Foreskin keratinocyte (primary cell): ENCODE measurements at places on chromosomes 7 and 10. TPM values are rescaled to one million over a fixed set of nuclear protein-coding genes. Genes with fewer than 3 reads are reported as not detected.

The HMX3 gene
- not detected in 2 replicates for total RNA-seq

The ASZ1 gene
- total RNA-seq, result not detected in 2 replicates

The BCAP29 gene
- 70.4 and 80.3 TPM in 2 replicates for total RNA-seq

DNA sequence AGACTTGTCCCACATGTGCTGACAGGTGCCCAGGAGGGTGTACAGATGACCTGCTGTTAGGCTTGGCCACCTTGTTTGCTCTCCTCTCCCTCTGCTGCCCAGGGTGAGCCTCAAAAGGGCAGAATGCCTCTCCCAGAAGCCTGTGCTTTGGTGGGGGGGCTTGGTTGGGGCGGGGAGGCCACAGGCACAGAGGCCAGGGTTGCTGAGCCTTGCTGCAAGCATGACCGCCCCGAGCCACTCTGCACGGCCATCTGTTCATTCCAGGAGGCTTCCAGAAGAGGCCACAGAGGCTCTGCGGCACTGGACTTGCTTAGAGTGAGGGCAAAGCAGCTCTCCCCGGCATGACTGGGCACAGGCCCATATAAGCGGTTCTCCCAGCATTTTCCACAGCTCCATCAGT lies 190.8 kb downstream of the GLRX3 start:
- no peak for DNase-seq

- DNase-seq, result no peak
Observed at GRCh38 chr7:150631084-150631826, 930 bp downstream of the GIMAP6 start.

DNA sequence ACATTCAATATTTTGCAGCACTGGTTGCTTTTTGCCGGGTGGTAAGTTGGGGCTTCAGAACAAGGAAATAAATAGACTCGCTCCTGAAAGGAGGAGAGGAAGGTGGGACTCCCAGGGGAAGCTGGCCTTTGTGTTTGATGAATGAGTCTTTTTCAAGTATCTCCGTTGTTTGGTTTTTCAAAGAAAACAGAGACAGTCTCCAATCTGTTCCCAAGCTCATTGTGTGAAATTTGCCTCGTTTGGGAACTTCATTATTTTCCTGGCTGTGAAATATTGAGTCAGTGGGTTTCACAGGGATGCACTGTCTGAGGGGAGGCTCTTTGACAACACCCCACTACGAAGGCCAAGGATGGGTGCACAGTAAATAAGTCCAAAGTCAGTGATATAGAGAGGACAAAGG lies 38.7 kb upstream of the KIAA1217 start:
- no peak for DNase-seq

DNA sequence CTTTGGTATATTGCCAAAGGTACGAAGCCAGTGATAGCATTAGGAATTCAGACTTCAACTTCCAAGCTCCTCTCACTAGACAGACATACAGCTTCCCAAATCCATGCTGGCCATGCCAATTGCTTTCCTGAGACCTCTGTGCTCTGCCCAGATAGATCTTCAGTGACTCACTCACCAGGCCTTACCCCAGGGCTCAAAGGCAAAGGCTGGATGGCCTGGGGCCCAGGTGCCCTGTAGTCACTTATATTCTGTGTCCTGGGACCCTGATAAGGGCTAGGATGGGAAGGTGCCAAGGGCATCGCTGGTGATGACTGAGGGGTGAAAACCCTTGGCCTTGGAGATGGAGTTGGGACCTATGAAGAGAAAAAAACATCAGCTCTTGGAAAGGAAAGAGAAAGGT lies 27.7 kb downstream of the WNT8B start:
- no peak for DNase-seq
